ENCODE measurements at places on chromosomes 16 and 17.

DNA sequence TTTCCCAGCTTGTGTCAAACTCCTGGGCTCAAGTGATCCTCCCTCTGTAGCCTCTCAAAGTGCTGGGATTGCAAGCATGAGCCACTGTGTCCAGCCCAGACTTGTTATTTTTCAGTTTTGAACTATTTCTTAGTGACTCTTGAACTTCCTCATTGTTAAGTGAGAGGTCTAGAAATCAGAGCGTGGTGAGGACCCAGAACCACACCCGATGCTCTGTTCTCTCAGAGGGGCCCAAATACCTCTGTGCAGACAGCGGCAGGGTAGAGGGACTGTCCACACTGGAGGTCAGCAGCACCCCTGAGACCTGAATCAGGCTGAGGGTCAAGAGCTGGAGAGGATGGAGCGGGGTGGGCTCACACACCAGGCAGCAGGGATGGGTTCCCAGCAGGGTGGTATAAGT is 47.7 kb upstream of the MEAK7 start:
- DNase-seq, result no peak

DNA sequence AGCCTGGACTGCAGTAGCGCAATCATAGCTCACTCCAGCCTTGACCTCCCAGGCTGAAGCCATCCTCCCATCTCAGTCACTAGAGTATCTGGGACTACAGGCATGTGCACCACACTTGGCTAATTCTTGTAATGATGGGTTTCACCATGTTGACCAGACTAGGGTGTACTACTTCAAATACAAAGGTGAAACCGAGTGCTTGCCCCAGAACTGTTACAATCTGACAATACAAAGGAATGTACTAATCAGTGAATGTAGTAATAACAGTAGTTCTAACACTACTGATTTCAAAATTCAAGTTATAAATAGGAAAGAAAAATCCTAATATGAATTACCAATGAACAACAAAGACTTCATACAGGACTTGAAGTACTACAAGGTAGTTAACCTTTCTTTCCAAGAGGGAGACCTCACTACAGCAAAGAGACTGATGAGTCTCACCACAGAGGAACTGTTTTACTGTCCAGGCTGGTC is 24.4 kb downstream of the CRK start:
- DNase-seq, result no peak

- DNase-seq, result peak; percentile 68
Observed at GRCh38 chr17:74850914-74851313, 8.8 kb downstream of the GRIN2C start.

DNA sequence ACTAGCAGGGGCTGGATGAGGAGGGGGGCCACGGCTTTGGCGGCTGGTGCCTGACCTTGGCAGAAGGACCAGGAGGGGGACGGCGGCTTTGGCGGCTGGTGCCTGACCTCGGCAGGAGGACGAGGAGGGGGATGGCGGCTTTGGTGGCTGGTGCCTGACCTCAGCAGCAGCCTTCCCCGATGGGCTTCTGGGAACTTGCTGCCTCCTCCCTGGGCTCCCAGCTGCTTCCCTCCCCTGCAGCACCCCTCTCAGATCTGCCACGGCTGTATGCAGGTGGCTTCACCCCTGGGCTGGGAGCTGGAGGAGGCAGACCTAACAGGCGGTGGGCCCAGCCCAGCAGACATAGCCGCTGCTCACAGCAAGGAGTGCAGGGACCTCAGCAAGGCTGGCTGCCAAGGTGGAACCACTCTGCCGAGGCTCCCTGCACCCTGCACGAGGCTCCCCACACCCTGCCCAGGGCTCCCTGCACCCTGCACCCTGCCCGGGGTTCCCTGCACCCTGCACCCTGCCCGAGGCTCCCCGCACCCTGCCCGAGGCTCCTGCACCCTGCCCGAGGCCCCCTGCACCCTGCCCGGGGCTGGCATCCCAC is 38.4 kb upstream of the CBFA2T3 start:
- DNase-seq, result no peak

DNA sequence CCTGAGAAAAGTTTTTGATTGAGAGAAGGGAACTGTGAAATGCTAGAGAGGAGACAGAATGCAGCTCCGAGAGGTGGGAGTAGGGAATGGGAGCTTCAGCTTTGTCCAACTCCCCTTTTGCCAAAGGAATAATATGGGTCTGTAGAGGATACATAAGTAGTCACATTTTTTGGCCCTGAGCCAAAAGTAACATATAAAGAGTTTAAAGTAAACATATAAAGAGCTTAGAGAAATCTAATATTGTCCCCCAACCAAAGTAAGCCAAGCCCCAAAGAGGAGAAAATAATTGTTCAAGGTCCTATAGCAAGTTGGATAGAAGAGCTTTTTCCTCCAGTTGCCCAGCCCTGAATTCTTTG is 215.1 kb downstream of the TMEM114 start:
- no peak for DNase-seq

DNA sequence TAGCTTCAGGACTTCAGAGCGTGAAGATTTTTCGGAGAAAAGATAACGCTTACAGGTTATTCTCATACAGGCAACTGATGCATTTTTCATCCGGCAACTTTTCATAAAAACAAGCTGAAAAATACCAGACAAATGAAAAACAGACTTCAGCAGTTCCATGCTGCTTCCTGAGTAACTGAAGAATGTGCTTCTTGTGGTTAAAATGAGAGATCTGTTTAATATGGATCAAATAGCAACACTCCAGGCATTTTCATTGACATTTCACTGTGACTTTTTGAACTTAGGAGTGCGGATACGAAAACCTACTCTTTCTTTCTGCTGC is 705 bp upstream of the PITPNC1 start:
- no peak for DNase-seq

- DNase-seq, result no peak
Observed at GRCh38 chr16:56577300-56577625, 12.1 kb upstream of the MT3 start.

- DNase-seq, result no peak
Observed at GRCh38 chr16:88390735-88391134, 8.0 kb downstream of the ZNF469 start.

DNA sequence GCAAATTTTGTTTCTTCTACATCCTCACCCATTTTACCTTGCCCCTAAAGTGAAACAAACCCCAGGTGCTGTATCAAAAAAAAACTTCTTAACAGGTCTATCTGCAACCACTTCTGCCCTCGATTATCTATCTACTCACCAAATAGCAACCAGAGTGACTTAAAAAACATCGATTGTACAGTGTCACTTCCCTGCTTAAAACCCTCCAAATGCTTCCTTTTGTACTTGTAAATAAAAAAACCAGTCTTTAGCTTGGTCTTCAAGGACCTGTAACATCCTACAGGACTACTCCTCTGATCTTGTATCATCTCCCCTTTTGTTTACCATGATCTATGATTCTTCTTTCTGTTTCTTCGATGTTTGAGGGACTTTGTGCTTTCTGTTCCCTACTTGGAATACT is 82.7 kb upstream of the CORO6 start:
- no peak for DNase-seq

- DNase-seq, result no peak
Observed at GRCh38 chr17:74527081-74527480, 4.2 kb downstream of the CD300LB start.

GRCh38 chr17:50151937-50152547 is 1.6 kb upstream of the PPP1R9B start:
- DNase-seq, result peak; percentile 90

- no peak for DNase-seq
Observed at GRCh38 chr16:85810097-85810741, 10.7 kb downstream of the COX4I1 start.

- DNase-seq, result no peak
Observed at GRCh38 chr16:71536752-71537499, 10.7 kb downstream of the CHST4 start.

- DNase-seq, result no peak
Observed at GRCh38 chr17:38456031-38456815, 28.0 kb downstream of the ARHGAP23 start.

DNA sequence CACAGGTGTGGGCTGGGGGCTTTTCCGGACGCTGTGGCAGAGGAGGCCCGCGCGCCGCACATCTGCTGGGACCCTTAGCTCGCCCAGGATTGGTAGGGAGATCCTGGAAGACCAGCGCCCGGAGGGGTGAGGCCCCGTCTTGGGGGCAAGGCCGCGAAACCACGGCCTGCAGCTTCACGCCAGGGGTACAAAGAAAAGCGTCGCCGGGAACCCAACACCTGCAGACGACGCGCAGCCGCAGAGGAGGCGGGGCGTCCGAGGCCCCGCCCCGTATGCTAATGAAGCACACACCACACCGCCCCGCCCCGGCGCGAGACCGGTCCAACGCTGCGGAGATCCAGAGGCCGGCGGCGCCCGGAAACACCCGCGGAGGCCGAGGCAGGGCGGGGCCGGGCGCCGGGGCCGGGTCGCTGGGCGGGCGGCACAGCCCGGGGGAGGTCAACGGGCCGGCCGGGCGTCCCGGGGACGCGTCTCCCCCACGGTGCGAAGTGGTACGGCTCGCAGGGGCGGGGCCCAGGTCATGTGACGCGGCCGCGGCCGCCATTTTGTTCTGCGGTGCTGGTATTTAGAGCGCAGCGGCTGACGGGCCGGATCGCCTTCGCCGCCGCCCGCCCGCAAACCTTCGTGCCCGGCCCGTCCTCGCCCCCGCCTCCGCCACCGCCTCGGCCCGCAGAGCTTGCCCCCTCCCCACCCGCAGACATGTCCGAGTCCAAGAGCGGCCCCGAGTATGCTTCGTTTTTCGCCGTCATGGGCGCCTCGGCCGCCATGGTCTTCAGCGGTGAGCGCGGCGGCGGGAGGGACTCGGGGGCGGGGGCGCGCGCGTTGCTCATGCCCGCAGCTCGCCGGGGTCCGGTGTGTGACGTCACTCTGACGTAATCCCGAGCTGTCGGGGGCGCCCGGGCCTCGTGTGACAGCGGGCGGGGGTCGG is at the start of gene ATP6V0C:
Gene ATP6V0C, plus strand, starts transcription at position 548 of the 928 bp plus-strand sequence. Its CDS starts 152 bp downstream, at position 700.
- DNase-seq, result peak; percentile 75

Measured in NCI-H510A (cell line).